Gastroesophageal sphincter (tissue), 4 donors: ENCODE measurements at places on chromosomes 4 and X.

DNA sequence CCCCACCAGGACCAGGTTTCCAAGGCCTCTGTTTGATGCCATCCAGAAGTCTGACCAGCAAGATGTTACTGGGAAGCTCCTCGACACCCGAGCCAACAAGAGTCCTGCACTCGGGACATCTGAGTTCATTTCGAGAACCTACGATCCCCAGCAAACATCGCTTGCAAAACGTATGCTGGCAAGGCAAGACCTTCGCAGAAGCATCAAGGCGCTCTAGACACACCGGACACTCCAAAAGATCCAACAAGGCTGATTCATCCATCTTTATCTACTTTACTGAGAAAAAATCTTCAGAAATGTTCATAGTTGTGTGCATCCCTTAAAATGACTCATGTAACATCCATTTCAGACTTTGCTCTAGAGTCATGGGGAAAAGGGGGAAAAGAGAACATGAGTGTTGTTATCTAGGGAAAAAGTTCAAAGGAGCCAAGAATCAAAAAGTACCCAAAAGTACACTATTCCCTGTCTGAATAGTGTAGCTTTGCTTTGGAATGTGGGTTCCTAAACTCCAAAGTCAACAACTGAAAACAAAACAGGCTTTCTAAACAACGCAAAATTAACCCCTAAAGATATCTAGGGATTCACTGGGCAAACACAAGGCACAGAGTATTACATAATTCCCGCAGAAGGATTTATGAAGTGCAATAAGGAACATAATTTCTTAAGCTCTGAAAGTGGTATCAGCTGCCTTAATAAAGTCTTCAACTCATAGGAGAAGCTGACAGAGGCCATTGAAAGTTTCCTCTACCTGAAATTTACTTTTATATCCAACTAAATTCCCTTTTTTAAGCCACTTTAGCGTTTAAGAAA is 1.6 kb downstream of the SH3RF1 start:
- no peak for ATAC-seq

DNA sequence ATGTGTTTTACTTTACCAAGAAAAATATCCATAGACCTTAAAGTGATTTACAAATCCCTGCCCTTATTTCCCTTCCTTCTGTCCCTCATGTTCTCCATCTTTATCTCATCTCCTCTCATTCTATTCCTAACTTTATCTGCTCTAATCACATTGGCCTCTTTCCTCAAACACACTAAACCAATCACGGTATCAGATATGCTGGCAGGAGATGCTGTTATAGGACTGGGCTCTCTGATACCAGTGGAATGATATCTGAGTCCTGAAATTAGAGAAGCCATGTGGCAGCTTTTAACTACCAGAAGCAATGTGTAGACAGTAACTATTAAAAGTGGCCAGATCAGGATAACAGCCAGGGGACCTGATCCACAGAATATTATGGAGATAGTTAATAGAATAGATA is 49.9 kb upstream of the GIMD1 start:
- ATAC-seq = no peak

DNA sequence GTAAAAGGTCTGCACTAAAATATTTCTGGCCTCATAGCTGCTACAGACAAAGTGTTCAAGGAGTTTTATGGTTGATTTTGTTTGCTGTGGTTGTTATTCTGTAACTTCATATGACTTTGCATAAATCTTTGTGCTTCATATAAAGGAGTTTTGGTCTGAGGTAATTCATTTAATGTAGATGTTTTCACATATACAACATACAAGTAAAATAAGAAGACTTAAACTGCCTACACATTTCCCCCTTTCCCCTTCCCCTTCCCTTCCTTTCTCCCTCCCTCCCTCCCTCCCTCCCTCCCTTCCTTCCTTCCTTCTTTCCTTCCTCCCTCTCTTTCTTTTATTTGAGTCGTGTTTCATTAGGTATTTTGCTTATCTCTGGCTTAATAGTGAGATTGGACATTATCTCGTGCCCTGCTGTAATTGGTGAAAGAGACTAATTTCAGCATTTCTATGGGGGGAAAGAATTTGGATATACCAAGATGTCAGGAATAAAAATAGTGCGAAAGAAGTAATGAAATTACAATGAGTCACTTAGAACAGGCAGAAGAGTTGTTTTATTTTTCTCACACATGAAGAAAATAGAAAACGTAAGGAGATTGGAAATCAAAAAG is 144.9 kb upstream of the MAD2L1 start:
- no peak for ATAC-seq

DNA sequence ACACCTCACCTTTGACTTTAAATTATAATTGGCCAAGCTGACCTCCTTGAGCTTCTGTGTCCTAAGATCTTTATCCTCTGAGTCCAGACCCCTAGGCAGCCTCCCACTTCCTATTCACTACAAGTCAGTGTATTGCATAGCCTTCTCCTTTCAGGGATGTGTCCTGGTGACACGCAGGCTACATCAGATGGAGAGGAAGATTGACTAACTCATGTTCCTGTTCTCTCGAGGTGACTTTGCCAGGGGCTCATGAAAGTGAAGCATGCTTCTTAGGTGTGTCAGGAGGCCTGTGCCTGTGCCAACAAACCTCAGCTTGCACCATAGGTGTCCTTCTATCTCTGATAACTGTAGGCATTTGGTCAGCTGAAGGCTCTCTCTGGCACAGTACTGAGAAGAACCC is 195.7 kb upstream of the HS3ST1 start:
- ATAC-seq = no peak

GRCh38 chr4:2264481-2265041 is 2.7 kb upstream of the MXD4 start:
- no peak for ATAC-seq

DNA sequence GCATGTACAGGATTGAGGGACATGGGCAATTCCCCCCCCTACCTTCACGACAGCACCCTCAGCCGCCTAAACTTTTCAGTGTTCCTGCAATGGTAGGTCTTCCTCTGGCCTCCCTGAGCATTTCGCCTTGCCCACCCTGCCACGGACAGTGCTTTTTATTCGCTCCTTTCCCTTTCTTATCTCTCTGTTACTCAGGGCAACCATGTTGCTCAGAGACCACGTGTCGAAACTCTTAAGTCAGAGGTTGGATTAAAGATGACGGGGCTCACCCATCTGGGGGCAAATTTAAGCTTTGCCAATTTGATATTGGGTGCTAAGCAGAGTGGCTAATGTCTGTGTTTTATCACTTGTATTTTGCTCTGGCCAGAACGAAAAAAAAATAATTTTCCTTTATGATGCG is 20.4 kb downstream of the TENM3 start:
- no peak for ATAC-seq

- no peak for ATAC-seq
These were observed 45.2 kb downstream of the ADD1 start for GRCh38 chr4:2888886-2889285.

DNA sequence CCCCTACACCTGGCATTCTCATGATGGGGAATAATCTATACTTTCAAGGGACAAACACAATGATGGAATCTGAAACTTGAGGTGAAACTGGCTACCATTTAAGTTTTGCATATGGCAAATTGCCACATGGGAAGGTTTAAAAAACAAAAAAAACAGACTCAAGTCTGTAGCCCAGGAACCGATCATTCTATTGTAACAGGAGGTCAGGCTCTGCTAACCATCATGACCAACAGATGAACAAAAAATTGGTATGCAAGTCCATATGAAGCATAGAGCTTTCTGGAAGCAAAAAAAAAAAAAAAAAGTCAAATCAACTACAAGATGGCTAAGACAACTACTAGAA is 594.3 kb upstream of the DIPK2B start:
- no peak for ATAC-seq

DNA sequence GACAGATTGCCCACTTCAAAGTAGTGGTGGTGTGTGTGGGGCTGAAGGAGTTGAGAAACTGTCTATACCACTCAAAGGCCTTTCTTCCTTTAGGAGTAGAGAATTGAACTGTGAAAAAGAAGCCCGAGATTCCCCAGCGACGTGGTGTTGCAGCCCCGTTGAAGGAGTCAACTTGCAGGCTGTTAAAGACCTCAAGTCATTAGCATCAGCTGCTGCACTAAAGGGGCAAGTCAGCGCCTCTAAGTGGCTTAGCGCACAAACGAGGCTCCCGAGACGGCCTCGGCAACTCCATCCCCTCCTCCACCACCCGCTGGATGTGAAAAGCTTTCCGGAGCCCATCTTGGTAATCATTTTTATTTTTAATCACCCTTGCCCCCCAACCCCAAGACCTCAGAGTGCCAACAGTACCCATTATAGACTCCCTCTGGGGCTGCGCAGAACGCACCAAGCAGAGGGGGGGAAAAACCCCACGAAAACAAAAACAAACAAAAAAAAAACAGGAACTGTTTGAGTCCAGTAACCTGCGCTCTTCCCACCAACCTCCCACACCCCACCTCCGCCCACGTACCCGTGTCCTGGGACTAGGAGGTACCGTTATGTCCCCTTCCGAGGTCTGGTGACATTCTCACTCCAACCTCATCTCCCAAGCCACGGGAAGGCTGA is 913 bp upstream of the PRDM8 start:
- ATAC-seq = no peak

GRCh38 chr4:14309431-14309830 is 681.9 kb upstream of the BOD1L1 start:
- no peak for ATAC-seq

DNA sequence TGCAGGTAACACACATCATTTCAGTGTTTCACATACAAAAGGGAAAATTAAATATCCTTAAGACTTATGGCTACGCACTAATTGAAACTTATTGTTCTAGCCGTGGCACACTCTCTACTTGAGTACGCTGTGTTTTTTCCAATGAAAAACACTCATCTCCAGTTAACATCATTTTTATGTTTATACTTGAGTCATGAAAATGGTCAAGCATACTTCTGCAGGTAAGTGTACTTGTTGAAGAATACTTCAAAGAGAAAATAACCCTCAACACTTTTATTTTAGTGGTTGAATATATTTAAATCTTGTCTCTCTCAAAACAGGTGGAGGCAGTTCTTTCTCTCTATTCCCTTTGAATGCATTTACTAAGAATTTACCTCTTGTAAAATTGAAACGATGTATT is 538.7 kb upstream of the PCDH7 start:
- ATAC-seq = no peak
